Osteocyte (in vitro differentiated cells): ENCODE measurements at places on chromosomes 1 and 21. TPM values are rescaled to one million over a fixed set of nuclear protein-coding genes. Genes with fewer than 3 reads are reported as not detected.

- DNase-seq, result peak; percentile 78
Observed at GRCh38 chr1:21894034-21894881, 42.9 kb downstream of the HSPG2 start.

- DNase-seq, result no peak
Observed at GRCh38 chr1:9068981-9069325, 482 bp downstream of the SLC2A5 start.

- no peak for DNase-seq
Observed at GRCh38 chr1:245969283-245969682, 537.8 kb downstream of the SMYD3 start.

GRCh38 chr1:58457023-58457635 is 89.4 kb downstream of the OMA1 start:
- DNase-seq, result no peak

DNA sequence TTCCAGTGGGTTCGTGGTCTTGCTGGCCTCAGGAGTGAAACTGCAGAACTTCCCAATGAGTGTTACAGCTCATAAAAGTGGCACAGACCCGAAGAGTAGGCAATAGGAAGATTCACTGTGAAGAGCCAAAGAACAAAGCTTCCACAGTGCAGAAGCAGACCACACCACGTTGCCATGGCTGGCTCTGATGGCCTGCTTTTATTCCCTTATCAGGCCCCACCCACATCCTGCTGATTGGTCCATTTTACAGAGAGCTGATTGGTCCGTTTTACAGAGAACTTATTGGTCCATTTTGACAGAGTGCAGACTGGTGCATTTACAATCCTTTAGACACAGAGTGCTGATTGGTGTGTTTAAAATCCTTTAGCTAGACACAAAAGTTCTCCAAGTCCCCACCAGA is 131.4 kb upstream of the CHRM3 start:
- DNase-seq, result no peak

GRCh38 chr1:181135815-181136737 is 47.6 kb downstream of the IER5 start:
- DNase-seq, result no peak

- DNase-seq, result no peak
Observed at GRCh38 chr1:97014426-97014825, 292.8 kb downstream of the PTBP2 start.

- no peak for DNase-seq
Observed at GRCh38 chr21:30990514-30991262, 47.6 kb downstream of the KRTAP19-8 start.

DNA sequence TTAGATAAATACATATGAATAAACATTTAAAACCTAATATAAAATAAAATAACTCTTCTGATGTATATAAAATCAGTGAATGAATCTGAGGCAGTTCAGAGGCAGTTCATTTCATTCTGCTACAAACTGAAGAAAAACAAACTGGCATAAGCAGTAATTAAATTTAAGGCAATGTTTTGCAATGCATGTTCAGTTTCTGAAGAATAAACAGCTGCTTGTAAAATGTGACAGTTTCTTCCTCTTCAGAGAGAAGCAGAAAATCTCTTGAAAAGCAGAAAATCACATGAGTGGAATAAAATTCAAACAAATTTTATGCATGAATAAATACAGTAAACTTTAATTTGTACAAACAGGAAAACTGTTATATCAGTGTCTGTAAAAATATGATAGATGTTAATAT is 643.7 kb downstream of the KCNT2 start:
- DNase-seq, result no peak

DNA sequence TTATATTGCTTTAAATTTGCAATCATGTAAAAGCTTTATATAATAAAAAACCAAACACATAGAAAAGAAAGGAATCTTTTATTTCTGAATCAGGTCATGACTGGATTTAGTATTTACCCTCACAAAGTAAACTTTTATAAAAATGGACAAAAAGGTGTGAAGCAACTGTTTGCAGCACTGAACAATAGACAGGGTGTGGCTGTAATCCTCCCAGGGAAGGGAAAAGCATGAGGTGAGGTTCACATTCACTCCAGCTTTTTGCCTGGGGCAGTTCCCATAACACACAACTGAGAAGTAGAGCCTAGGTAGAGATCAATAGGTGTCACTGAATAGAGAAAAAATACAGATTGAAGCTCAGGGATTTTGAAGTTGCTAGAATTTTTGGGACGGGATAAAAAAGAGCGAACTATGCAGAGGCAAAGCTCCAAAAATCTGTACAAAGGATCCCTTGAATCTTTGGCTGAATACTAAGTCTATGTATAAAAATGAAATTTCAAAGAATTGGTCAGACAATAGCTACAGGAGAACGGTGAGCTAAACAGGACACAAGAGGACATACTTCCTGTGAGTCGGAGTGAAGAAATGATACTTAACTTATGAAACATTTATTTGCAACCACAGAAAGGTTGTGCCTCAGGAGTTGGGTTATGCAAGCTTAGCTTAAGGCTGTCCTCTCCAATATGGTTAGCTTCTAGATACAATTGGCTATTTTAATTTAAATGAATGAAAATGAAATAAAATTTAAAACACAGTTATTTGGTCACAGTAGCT is 162.0 kb upstream of the ZP4 start:
- DNase-seq, result no peak

TNFRSF18 gene
- not detected in 2 replicates for total RNA-seq

OXCT2 gene
- 0.18 TPM in 1 of 2 replicates, not detected in the other for total RNA-seq

PTPRC gene
- total RNA-seq, result not detected in 2 replicates
